Stimulated activated CD4-positive, alpha-beta T cell treated with anti-CD3 and anti-CD28 coated beads, TNF-alpha, amount 100 ng/mL, for 24 hours (primary cell): ENCODE measurements at places on chromosomes 2 and 18.

DNA sequence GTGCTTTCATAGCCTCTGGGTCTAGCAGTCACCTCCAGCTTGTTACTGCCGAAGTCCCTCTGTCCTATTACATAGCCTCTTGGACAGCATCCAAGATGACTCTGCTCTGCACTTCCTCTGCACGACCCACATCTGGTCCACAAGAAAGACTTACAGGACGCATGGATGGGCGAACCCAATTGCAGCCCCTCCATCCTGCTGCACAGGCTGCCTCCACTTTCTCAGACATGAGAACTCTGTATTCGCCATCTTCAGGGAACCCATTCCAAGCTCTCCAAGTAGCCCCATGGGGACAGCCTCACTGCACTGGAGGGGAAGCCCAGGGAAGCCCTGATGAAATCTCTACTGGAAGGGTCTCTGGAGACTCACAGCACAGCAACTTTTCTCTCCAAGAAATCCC, 172.1 kb downstream of the GFPT1 start:
- no peak for DNase-seq

DNA sequence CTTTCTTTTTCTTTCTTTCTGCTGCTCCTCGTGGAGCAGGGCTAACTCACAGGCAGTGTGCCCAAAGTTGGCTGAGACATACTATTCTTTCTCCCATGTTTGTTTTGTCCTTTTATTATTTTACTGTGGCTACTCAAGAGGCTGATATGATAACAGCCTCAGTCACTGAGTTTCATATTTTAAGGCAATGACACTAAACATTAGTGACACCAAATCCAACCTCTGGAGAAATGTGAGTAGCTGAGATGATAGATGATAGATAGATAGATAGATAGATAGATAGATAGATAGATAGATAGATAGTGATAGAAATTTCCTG, 45.8 kb upstream of the GLS start:
- DNase-seq = no peak

- DNase-seq = no peak
Measured at GRCh38 chr2:15806801-15807417, 133.4 kb upstream of the MYCN start.

DNA sequence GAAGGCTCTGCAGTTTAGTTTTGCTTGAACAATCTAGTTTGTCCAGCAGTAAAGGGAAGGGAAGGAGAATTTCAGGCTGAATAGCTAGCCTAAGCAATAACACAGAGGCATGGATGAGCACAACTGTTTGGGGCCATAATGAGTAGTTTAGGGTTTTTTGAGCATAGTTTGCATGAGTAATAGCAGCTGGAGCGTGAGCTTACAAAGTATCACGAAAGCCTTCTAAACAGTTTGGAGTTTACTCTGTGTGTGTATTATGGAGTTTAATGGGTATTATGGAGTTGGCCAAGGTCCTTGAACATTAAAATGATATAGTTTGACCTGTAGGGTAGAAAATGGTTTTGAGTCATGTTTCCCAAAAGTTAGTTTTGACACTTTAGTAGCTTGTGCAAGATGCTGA, 782.3 kb downstream of the ERBB4 start:
- DNase-seq = no peak

GRCh38 chr2:23602116-23602515, 217.1 kb downstream of the KLHL29 start:
- no peak for DNase-seq
